ENCODE measurements at places on chromosomes 11 and 22.
A peak's percentile ranks its signal among the peaks of the same experiment; 100 is the strongest.

- DNase-seq, result no peak
Observed at GRCh38 chr11:88282747-88283515, 54.6 kb downstream of the CTSC start.

DNA sequence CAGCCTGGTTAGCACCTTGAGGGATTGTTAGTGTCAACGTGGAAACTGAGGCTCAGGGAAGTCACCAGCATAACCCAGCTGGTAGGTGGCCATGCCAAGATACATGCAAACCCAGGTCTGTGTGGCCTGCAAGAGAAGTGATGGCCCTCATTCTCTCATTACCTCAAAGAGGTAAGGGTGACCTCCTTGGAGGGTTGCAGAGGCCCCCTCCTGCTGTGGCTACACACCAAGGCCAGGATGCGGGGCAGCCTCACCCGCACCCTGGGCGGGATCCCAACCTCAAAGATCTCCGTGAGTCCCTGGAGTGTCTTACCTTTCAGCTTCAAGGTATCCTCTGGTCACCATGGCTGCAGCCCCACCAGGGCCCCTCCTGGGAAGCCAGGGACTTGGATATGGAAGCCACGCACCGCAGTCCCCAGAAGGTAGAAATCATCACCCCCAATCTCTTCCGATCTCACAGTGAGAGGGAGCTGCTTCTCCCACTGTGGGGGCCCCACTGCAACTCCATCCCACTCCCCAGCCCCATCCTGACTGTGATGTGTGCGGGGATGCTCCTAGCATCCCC lies 95.4 kb downstream of the MORC2 start:
- DNase-seq, result no peak

- no peak for DNase-seq
Observed at GRCh38 chr11:33761471-33761870, 12.8 kb downstream of the FBXO3 start.

DNA sequence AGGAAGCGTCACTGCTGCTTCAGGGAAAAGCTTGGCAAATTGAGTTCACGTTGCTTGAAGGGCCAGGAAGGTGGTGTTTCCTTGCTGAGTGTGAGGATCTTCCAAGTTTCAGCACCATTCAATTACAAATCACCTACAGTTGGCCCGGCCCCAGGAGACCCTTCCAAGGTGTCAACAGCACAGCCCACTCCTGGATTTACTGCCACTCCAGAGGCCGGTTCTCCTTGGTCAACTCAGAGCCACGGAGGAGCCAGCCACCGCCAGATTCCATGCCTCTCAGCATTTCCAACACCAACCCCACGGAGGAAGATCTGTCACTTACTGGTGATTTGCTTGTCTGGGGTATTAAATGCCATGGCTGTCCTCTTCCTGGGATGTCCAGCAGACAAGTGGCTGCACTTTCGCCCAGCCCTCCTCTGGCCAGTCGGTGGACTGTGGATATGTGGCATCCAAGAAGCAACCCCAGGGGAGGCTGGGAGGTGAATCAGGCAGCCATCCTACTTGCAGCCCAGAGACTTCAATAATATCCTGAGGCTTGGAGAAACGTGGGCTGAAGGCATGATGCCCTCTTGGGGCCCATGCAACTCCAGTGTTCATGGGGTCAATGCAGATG lies 74.1 kb upstream of the SHANK2 start:
- DNase-seq, result no peak

DNA sequence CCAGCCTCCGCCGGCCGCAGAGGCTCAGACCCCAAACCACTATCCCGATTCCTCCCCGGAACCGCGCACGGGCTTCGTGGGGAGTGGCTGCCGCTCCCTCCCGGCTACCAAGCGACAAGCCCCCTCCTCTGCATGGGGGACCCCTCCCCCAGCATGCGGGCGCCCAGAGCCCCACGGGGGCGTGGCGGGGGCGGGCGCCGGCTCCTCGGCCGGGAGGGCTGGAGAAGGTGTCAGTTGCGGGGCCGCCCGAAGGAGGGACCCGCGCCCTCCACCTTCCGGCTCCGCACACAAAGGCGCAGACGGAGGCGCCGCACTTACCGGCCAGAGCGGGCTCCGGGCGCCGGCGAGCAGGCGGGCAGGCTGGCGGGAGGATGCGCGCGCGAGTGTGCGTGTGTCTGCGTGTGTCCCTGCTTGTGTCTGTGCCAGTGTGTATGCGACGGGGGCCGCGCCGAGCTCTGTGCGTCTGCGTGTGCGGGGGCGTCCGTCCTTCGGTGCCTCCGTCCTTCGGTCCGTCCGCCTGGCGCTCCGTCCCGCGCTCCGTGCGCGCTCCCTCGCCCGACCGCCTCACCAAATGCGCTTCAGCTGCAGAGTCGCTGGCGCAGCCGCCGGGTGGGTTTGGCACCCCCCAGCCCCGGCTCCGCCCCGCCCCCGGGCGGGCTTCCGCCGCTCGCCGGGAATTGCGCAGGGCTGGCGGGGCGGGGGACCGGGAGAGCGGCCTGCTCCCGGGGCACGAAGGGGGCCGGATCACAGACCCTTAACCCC lies at the start of gene PTPN5:
Gene PTPN5 (minus strand): TSS at position 592 of the 762 bp plus-strand sequence. CDS start 19,840 bp downstream, outside the sequence.
- DNase-seq, result no peak

DNA sequence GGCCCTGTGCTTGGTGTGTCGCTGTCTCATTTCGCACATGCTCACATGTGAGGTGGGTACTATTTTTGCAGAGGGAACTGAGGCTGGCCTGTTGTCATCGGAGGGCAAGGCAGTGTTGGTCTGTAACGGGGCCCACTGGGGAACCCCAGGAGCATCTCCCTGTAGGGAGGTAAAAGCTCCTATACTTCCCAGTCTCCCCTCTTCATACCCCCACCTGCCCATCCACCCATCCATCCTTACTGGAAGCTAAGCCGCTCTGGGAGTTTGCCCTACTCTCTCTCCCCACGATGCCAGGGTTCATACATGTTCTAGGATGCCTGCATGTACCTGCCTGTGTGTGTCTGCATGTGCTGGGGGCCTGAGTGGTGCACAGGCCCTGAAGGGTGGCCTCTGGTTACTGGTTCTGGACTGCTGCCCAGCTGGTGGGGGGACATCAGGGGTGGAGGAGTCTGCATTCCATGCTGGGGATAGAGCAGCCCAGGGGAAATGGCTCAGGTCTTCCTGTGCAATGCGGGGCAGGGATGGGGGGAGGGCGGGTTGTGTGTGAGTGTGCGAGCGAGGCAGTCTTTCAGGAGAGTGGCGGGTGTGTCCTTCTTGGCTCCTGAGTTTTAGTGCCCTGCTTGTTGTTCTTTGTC lies 77.7 kb downstream of the PKNOX2 start:
- no peak for DNase-seq

- no peak for DNase-seq
Observed at GRCh38 chr11:128318856-128319474, 268.4 kb downstream of the ETS1 start.

GRCh38 chr11:113533425-113533698 lies 58.2 kb upstream of the DRD2 start:
- no peak for DNase-seq

- no peak for DNase-seq
Observed at GRCh38 chr11:71237853-71238252, 14.5 kb downstream of the SHANK2 start.

DNA sequence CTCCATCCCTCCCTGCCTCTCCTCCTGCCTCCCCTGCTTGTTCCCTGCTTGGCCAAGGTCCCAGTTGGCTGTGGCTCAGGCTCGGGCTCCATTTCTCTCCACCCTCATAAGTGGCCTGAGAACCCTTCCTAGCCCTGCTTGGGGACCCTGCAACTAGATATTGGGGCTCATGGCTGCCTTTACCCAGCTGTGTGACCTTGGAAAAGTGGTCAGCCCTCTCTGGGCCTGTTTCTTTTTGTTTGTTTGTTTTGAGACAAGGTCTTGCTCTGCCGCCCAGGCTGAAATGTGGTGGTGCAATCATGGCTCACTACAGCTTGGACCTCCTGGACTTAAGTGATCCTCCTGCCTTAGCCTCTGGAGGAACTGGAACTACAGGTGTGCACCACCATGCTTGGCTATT lies 20.3 kb upstream of the CABP2 start:
- no peak for DNase-seq

- DNase-seq, result peak; percentile 42
Observed at GRCh38 chr11:116312570-116313391, 460.0 kb downstream of the BUD13 start.

DNA sequence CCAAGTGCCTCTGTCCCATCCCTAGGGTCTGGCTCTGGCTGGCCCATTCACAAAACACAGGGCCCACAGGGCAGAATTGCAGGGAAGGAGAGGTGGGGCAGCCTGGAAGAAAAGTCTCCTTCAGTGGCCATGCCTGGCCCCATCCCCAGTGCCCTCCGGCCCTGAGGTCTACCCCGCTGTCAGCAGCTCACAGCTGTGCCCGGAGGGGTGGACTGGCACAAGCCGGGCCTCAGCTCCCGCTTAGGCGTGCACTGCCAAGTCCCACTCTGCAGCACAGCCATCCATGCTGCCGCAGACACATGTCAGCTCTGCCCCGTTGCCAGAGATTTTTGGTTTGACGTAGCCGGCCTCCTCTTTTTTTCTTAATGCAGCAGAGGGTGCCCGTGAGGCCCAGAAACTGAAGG lies 3.9 kb upstream of the SCN2B start:
- no peak for DNase-seq

DNA sequence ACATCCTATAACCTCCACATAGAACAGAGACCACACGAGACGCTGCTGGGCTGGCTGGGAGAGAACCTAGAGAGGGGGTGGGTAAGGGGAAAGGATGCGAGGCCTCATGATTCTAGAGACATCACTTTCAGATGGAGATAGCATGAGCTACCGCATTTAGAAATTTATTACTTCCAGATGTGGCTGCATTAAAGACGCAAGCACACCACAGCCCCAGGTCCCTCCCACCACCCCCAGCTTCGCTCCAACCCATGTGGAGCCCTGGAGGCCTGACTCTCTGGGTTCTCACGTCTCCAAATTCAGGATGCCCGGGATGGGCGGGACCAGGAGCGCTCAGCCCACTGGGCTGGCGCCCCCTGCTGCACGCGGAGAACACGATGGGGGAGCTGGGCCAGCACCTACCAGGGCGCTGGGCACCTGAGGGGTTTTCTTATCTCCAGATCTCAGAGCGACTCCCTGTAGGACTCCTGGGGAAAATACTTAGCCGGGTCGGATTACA lies 13.6 kb downstream of the MRPL21 start:
- DNase-seq, result no peak

- no peak for DNase-seq
Observed at GRCh38 chr11:30128269-30128932, 102.4 kb upstream of the FSHB start.

GRCh38 chr11:43924112-43924855 lies 18.2 kb upstream of the C11orf96 start:
- DNase-seq, result no peak

- DNase-seq, result no peak
Observed at GRCh38 chr11:26285608-26286007, 46.3 kb upstream of the ANO3 start.

DNA sequence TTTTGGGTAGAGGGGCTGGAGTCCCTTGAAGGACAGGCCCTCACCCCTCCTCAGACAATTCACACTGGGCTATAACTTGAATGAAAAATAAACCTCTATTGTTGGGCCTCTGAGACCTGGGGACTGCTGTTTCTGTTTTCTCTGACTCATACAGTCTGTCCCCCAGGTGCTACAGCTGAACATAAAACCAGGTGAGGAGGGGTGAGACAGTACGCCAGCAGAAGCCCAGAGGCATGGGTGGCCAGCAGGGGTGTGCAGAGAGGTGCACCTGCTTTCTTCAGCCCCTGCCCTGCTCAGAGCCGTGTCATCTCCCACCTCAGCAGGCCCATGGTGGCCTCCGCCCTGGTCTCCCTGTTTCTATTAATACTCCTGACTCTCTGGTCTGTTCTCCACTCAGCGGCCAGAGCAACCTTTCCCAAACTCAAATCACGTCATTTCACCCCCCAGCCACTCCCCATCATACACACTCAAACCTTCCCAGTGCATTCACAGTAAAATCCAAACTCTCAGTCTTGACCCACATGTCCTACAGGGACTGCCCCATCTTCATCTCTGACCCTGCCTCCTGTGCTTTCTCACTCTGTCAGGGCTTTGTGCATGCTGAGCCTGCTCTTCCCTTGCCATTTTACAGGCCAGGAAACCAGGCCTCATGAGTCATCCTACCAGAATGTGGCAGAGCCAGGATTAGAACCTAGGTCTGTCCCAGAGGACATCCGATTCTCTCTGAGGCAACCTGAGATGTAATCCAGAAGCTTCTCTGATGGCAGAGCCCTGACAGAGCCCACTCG lies 5.4 kb upstream of the IL2RB start:
- DNase-seq, result no peak

- DNase-seq, result no peak
Observed at GRCh38 chr11:96185220-96185768, 157.7 kb downstream of the MAML2 start.

DNA sequence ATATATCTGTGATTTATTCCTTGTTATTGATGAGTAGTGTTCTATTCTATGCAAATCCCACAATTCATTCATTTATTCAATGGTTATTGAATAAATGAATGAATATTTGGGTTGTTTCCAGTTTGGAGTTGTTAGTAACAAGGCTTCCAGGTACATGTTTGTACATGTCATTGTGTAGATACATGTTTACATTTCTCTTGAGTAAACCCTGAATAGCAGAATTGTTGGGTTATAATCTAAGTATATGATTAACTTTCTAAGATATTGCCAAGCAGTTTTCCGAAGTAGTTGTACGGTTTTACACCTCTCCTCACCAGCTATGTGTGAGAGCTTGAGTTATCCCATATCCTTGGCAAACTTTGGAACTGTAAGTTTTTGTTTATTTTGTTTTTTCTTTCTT lies 18.5 kb upstream of the OR8G1 start:
- no peak for DNase-seq

- no peak for DNase-seq
Observed at GRCh38 chr11:84870486-84870885, 756.7 kb downstream of the DLG2 start.

- no peak for DNase-seq
Observed at GRCh38 chr11:35352077-35352888, 67.1 kb downstream of the SLC1A2 start.

DNA sequence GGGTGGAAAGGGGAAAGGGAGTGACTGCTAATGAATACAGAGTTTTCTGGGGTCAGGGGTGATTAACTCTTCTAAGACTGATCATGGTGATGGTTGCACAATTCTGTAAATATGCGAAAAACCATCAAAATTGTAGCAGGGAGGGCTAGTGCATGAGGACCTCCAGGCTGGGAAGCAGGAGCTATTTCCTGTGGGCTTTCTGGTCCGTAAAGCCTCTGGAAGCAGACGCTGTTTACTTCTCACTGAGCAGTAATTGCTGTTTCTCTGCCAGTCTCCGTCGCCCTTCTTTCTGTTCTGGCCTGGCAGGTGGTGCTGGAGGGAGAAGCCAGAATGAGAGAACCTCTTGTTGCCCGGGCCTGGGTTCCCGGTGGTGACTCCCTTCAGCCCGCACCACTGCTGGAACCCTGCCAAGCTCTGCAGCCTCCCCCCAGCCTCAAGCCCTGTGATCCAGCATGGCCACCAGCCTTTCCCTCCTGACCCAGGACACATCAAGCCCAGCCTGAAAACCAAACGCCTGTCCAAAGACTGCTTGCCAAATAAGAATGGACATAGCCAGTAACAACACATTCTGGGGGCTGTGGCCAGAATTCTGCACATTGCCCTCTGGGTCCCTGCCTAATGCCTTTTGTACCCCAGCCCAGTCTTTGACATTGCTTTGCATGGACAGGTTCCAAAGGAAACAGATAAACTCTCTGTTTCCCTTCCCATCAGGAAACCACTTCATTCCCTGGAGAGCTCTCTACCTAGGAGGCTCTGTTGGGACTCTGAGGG lies 201.0 kb upstream of the NAV2 start:
- peak; percentile 29 for DNase-seq

- no peak for DNase-seq
Observed at GRCh38 chr22:40023341-40023841, 28.6 kb downstream of the FAM83F start.
